ENCODE measurements at places on chromosomes 2 and 18.

- no peak for DNase-seq
These were observed 105.5 kb downstream of the BCL11A start for GRCh38 chr2:60447943-60448342.

GRCh38 chr2:192035731-192036442 lies 158.8 kb downstream of the TMEFF2 start:
- DNase-seq: no peak

- DNase-seq: no peak
These were observed 762 bp downstream of the INO80C start for GRCh38 chr18:35497027-35497369.

- DNase-seq: no peak
These were observed 67.5 kb downstream of the MYOM1 start for GRCh38 chr18:3152294-3152693.

DNA sequence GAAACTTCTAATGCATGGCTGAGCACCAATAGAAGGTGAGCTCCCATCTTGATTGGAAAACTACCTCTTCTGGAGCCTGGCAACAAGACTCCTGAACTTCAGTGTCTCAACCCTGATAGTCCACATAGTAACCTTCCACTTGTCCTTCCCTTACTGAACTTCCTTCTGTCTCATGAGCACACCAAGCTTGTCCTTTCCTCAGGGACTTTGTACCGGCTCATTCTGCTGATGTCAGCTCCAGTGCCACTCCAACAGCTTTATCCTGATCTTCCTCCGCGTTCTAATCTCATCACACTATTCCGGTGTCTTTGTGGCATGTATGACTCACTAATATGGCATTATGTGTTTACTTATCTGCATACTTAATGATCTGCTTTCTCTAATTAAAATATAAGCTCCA lies 862.0 kb upstream of the ID2 start:
- no peak for DNase-seq

- DNase-seq: no peak
These were observed 43.3 kb downstream of the OSBPL1A start for GRCh38 chr18:24354278-24354677.

GRCh38 chr18:12884406-12885323 lies 628 bp upstream of the PTPN2 start:
- no peak for DNase-seq

DNA sequence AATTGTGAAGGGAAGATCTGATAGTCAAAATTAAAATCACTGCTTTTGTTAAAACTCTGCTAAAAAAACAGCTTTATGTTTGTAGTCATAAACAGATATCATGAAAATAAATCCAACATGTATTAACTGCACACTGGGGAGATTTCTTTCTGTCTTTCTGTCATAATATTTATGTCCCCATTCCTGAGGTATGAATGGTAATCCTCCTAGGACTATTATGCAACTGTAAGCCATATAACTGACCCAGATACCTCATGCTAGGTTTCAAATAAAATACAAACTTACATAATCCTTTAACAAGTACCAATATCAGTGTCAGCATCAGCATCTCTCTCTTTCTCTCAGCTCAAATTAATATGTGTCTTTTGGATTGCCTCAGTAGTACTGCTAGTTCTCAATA lies 18.2 kb downstream of the IFIH1 start:
- no peak for DNase-seq

- DNase-seq: no peak
These were observed 32.7 kb downstream of the TNP1 start for GRCh38 chr2:216827073-216827720.

- DNase-seq: no peak
These were observed 584.0 kb upstream of the CHAC2 start for GRCh38 chr2:53183581-53183980.

DNA sequence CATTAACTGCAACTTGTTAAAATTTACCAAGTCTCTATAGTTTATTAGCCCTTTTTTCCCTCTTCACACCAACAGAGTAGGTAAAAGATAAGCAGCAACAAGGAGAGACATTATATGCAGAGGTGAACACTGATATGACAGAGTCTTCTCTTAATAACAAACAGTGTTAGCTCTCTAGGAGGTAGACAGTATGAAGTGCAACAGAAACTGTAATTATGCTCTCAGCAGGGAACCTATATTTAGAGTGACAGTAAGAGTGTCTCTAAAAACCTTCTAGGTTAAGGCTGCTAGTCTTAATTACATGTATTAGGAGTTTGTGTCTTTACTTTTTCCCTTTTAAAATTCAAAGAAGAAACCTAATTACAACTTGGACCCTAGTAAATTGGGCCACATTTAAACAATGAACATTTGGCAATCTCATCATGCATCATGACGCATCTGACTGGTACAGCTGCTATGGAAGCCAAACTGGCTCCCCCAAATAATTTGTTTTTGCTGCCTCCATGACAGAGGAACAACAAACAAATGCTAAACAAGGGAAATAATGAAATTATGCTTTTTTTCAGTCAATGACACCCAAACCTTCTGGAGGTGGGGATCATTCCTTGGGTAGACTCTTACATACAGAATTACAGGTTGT lies 69.9 kb upstream of the MMADHC start:
- no peak for DNase-seq

DNA sequence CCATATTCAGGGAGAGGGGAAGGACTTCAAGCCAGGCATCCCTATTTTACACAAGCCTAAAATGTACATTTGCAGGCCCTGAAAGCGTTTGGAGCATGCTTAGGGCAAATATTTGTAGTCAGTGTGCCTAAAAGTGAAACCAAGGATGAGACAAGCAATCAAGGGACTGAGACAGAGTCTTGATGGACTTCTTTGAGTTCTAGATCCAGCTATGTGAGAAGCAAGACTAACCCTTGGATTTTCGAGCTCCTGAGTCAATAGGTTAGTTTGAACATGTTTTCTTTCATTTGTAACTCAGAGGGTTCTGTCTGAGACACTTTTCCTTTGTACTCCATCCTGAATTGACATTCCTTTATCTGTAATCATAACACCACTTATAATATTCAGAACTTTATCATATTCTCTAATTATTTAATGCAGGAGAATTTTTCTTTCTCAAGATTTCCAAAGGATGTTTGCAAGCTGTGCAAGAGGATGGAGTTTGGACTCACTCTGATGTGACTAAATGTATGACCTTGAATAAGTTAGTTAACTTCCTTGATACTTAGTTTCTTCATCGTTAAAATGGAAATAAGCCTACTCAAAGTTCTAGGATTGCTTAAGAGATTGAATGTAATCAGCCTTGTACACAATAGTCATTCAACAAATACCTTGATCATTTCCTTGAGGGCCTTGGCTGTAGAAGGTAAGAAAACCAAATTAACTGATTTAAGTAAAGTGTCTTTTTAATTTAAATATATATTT lies 1237.8 kb upstream of the ZEB2 start:
- DNase-seq: no peak

- DNase-seq: no peak
These were observed 98.9 kb upstream of the ZFP36L2 start for GRCh38 chr2:43325107-43325811.

GRCh38 chr2:9461079-9461478 lies 13.3 kb upstream of the IAH1 start:
- no peak for DNase-seq

GRCh38 chr2:9099341-9099751 lies 95.9 kb upstream of the MBOAT2 start:
- peak; percentile 22 for DNase-seq

- no peak for DNase-seq
These were observed 79.2 kb upstream of the CDH2 start for GRCh38 chr18:28256166-28256565.

GRCh38 chr18:44123743-44124142 lies 556.9 kb upstream of the SETBP1 start:
- DNase-seq: no peak

DNA sequence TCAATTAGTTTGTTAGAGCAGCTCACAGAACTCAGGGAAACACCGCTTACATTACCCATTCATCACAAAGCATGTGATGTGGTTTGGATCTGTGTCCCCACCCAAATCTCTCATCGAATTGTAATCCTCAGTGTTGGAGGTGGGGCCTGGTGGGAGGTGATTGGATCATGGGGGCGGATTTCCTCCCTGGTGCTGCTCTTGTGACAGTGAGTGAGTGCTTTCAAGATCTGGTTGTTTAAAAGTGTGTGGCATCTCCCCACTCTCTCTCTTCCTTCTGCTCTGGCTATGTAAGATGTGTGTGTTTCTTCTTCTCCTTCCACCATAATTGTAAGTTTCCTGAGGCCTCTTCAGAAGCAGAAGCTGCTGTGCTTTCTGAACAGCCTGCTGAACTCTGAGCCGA lies 63.5 kb upstream of the AGPS start:
- DNase-seq: no peak

DNA sequence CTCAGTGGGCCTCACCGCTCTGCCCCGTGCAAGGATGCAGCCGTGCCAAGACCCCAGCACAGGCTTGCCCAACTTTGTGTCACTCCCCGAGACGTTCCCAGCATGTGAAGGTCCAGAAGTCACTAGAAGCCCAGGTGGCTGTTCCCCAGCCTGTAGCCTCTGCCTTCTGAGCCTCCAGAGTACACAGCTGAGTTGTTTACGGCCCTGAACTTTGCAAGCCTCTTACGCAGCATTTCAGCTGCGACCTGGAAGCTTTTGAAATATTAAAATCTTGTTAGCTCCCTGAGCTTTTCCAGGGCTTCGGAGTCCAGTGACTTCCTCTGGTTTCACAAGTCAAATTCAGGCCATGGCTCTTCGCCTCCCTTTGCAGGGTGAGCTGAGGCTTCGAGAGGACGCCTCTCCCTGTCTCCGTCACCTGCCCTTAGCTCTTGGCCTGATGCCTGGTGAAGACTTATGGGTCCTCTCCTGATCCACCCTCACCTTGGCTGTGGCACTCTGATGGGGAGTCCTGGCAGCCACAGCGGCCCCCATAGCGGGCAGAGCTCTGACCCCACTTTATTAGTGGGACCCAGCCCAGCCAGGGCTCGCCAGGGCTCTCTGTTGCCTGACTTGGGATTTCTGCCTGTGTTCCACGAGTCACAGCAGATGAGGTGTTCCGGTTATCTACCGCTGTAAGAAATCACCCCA lies 76.5 kb upstream of the HPCAL1 start:
- no peak for DNase-seq

GRCh38 chr18:50289108-50289443 lies 1.6 kb upstream of the CXXC1 start:
- no peak for DNase-seq

All from stimulated activated CD4-positive, alpha-beta T cell treated with anti-CD3 and anti-CD28 coated beads, TNF-alpha, amount 100 ng/mL, for 48 hours (primary cell).